RWPE2 (cell line): ENCODE measurements at places on chromosomes 4 and X.
A peak's percentile ranks its signal among the peaks of the same experiment; 100 is the strongest.

GRCh38 chr4:7457201-7458065 is 22.7 kb upstream of the PSAPL1 start:
- DNase-seq = no peak

GRCh38 chr4:163279713-163280112 is 52.7 kb downstream of the NPY1R start:
- no peak for DNase-seq

DNA sequence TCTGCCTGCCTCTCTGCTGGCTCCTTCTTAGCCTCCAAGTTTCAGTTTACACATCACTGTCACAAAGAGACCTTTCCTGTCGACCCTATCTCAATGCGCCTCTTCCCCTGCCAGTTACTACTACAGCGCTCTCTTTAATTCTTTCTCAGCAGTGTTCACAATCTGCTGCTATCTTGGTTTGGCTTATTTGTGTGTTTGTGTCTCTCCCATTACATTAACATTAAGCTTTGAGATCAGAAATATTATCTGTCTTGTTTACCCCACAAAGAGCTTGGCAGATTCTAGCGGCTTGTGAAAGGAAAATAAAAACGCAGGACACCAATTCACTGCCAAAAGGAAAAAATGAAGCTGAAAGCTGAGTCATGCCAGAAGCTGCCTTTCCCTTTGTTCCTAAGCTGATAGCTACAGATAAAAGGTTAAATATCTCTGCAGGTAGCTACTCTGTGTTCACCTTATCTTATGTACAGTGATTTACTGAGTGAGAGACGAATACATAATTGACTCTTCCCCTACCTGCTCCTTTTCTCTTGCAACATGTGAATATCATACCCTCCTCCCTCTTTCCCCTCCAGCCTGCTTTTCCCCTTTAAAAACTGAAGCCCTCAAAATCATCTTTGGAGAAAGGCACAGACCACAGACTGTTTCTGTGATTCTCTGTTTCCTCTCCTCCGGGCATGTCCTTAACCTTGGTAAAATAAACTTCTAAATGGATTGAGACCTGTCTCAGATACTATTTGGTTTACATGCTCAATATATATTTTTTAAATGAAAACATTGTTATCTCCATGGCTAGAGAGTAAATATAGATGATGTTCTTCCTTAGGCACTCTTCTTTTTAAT is 19.3 kb upstream of the SLC9A7 start:
- DNase-seq = no peak

- no peak for DNase-seq
These were observed 11.7 kb downstream of the MTTP start for GRCh38 chr4:99586322-99586721.

DNA sequence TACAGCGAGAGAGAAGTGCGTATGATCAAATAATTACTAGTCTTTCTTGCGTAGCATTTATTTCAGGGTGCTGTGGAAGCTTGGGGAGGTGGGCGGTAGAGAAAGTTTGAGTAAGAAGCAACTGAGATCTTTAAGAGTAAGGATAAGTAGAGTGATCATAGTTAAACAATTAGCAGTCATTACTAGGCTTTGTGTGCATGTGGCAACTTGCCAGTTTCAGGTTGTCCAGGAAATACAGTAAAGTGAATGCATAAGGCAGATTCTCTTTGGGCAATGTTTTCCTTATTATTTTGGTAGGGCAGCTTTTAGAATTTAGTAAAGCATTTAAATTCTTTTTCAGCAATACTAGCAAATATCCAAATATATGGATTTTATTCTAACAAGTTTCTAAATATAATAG is 57.0 kb downstream of the HPGDS start:
- no peak for DNase-seq

GRCh38 chrX:154727418-154727817 is 23.5 kb downstream of the GAB3 start:
- DNase-seq = no peak

DNA sequence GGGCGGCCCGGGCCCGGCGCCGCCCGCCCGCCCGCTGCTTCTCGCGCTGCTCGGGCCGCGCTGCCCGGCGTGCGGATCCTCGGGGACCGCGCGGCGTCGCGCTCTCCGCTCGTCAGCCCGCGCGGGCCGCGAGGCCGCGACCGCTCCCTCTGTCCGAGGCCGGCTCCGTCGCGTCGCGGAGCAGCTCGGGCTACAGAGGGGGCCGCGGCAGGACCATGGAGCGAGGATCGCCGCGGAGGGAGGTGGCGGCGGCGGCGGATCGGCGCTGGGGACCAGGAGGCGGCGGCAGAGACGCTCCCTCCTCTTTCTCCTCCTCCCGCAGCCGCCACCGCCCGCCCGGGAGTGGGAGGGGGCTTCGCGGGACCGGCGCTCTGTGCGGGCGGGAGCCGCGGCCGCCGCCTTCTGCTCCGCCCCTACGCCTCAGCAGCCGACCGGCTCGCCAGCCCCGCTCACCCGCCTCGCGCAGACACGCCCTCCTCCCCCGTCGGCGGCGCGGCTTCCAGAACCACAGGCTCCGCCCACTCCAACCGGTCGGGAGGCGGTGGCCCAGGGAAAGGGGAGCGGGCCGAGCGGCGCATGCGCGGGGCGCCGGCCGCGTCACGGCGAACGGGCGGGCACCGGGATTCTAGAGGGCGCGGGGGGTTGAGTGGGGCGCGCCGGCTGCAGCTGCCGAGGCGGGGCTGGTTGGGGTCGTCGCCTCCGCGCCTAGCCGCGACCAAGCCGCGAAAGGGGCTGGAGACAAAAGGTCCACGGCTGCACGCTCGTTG is at the start of gene CASK:
TSS of gene CASK (minus strand) at position 344 of the 767 bp plus-strand sequence. CDS start 566 bp downstream, outside the sequence.
- DNase-seq = peak; percentile 87

- no peak for DNase-seq
These were observed 2.0 kb upstream of the FBXW7 start for GRCh38 chr4:152537881-152538280.

DNA sequence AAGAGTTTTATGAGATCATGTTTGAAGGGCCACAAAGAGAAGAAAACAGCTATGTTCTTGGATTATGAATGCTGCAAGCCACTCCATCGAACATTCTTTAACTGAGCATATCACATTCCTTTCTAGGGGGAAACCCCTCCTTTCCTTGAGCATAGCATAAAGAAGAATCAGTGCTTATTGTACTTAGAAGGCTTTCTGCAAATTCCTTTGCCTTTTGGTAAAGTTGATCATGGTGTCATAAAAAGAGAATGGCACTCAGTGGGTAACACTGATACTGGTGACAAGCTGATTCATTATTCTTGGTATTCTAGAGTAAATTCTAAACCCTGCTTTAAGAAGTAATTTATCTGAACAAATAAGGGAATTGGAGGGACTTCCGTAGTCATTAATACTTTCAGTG is 88.5 kb upstream of the GPR34 start:
- DNase-seq = no peak

- DNase-seq = no peak
These were observed 23.6 kb downstream of the CA5B start for GRCh38 chrX:15761564-15762191.

DNA sequence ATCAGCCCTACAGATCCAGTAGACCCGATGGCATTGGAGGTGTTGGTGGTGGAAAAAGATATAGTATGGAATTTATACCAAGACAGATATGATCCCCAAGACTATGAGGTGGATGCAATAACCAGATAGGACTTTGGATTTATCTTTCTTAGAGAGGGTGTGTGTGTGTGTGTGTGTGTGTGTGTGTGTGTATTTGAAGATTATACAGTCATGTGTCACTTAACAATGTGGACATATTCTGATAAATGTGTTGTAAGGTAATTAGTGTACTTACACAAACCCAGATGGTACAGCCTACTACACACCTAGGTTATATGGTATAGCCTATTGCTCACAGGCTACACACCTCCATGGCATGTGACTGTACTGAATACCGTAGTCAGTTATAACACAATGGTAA is 24.4 kb upstream of the TAB3 start:
- DNase-seq = no peak

DNA sequence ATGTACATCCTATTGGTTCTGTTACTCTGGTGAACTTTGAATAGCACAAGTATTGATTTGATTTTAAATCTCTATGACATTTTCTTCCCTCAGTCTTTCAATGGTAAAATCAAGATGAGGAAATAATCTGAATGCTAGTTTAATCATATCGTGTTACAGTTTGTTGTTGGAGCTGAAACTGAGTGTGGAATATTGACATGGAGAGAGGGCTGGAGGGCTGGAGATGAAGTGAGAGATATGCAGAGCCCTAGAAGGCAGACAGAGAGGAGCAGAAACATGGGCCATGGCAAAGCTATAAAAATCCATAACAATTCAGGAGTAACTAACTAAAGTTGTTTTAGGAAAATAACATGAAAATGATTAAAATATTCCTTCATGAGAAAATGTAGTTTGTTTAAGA is 141.1 kb downstream of the BANK1 start:
- DNase-seq = no peak

DNA sequence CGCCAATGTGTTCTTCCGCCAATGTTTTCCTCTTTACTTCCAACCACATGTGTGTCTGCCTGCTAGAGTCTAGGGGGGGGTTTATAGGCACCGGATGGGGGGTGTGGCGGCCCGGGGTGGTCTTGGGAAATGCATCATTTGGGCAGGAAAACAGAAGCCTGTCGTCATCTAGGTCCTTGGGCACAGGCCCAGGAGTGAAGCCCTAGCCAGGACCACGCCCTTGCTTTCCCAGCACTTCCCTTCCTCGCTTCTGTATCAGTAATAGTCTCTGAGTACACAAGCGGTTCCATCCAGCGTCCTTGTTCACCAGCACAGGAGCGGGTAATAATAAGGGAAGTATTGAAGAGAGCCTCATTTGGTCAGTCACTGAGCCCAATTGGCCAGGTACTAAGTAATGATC is 74.5 kb downstream of the QDPR start:
- no peak for DNase-seq

GRCh38 chrX:11341274-11342201 is 48.3 kb downstream of the AMELX start:
- DNase-seq = peak; percentile 65

- DNase-seq = no peak
These were observed 74.5 kb upstream of the EOLA2 start for GRCh38 chrX:150012647-150013381.

DNA sequence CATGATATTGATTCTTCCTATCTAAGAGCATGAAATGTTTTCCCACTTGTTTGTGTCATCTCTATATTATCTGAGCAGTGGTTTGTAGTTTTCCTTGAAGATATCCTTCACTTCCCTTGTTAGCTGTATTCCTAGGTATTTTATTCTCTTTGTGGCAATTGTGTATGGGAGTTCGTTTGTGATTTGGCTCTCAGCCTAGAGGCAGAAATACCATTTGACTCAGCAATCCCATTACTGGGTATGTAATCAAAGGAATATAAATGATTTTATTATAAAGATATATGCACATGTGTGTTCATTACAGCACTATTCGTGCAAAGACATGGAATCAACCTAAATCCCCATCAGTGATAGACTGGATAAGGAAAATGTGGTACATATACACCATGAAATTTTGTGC is 172.7 kb upstream of the IL15 start:
- no peak for DNase-seq

DNA sequence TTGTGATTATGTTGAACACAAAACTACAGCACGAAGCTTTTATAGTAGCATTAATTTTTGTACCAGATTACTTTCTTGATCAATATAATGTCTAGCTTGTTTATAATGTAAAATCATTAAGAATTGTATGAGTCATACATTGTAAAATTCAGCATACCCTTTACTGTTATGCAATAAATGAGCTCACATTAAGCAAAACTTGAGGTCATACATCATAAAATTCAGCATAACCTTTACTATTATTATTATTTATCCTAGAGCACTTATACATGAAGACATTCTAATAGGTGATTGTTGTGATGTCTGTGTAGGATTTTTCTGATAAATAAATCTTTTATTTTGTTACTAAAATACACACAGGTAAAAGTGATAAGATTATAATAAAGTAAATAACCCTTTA is 49.4 kb downstream of the DTHD1 start:
- no peak for DNase-seq

DNA sequence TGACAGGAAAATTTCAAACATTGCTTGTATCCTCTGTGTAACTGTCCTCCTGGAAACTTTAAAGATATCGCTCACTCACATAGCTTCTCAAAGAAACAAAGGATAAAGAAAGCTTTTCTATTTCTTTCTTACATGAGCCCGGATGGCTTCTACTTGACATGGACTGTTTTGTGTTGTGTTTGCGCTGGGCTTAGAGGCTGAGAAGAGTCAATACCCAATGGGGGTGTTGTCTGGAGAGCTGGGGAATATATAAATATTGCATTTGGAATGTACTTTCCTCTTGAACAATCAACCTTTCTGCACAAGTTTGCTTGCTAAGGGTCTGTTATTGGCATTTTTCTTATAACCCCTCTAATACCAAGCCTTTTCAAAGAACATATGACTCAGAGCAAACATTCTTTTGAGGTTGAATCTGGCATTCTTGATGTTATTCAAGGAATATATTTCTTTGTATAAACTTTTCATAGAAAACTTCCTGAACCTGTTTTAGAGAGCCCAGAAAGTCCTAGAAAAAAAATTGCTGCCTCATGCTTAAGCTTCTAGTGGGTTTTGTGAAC is 331.9 kb downstream of the PACRGL start:
- DNase-seq = no peak

DNA sequence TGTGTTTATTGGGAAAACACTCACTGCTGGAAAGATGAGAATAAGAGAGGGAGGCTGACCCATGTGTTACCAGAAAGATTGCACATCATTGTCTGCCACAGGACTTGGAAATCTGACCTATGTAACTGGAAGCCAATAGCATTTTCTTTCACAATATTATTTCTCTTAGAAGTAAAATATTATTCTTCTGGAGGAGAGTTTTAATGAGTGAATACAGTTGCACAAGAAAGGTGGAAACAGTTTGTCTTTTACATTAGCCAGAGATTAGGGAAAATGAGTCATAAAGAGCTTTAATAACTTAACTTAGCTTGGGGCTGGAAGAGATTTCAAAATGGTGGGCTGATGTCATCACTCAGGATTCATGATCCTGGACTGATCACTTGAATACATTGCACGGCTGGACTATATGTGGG is 31.5 kb upstream of the LNX1 start:
- no peak for DNase-seq

DNA sequence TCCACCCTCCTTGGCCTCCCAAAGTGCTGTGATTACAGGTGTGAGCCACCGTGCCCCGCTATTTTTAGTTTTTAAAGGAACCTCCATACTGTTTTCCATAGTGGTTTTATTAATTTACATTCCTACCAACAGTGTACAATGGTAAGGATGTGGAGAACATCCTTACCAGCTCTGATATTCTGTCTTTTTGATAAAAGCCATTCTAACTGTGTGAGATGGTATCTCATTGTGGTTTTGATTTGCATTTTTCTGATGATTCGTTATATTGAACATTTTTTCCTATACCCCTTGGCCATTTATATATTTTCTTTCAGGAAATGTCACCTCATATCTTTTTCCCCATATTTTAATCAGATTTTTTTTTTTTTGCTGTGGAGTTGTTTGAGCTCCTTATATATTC is 14.2 kb upstream of the TLR2 start:
- no peak for DNase-seq

DNA sequence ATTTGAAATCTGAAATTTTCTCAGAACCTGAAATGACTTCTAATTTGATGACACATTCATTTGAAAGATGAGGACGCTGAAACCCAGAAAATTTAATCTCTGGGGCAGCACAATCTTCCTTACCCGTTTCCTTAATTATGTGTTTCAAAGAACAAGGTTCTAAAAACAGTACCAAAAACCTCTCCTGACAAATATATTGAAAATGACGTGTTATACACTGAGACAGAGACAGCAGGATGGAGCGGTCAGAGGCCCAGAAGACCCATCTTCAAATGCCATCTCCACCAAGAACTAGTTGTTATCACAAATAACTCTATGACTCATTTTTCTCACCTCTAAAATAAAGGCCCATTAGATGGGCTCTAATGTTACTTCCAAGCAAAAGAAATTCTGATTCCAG is 177.3 kb downstream of the NSUN7 start:
- DNase-seq = no peak
